ENCODE measurements at places on chromosomes 3 and 15.

DNA sequence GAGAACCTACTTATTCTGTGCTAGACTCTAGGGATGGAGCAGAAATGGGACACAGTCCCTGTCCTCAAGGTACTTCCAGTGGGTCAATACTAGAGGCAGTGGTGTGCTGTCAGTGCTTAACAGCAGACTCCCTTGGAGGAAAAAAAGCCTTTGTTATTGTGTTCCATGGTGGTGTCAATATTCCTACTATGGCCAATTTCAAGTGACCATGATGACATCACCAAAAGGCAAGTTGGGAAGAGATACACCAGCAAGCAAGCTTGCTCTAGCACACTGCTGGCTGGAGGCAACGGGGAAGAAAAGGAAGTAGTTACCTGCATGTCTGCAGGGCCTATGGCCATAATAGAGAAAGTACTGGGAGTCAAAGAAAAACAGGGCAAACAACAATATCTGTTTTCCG lies 89.6 kb upstream of the ETV5 start:
- no peak for DNase-seq

DNA sequence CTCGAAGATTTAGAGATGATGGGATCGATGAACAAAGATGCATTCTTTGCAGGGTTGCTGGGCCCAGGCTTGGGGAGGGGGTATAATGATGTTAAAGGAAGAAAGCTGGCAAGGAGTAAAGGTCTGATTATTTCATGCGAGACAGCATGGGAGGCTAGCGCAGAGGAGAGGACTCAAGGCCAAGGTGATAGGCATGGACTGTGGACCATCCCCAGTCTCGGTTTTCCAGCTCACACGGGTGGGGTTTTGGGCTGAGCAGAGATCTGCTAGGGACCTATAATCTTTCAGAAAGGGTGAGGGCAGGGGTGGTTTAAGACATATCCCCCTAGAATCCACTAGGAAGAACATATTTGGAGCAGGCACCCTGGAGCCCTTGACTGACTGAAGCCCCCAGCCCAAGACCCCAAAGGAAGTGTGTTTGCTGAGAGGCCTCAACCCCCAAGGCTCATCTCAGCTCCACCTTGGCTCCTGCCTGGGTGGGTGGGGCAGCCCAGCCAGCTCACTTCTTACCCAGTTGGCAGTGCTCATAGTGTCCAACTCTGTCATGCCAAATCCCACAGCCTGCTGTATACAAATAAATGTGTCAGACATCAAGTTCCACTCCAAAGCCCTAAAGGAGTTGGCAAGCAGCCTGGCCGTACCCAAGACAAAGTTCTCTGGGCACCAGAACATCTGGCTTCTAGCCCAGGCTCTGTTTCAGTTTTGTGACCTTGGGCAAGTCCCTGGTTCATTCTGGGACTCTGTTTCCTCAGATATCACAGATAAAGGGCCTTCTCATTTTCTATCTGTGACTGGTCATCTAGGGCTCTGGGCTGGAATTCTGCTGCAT lies 17.9 kb downstream of the ACSBG1 start:
- DNase-seq = no peak

DNA sequence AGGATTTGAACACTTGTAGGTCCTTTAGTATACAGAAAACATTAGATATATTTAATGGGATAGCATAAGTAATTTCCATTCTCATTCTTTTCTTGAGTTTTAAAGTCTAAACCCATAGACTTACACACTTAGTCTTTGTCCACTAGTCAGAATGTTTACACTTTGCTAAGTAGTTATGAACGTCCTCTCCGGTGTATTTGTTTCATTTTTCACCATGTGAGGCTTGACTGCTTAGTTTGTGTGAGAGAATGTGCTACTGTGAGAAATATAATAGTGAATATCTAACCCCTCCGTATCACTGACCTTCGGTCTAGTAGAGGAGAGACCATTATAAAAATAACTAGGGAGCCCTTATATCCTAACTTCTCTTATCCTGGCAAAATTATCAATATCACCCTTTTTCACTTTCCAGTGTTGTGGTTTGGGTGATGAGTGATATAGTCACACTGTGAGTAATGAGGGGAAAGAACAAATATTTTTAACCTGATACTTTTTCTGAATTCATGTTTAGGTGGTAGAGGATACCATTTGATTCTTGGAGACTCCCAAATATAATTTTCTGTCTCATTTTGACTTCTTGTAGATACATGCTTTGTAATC lies 122.4 kb downstream of the UBE2E2 start:
- DNase-seq = no peak

DNA sequence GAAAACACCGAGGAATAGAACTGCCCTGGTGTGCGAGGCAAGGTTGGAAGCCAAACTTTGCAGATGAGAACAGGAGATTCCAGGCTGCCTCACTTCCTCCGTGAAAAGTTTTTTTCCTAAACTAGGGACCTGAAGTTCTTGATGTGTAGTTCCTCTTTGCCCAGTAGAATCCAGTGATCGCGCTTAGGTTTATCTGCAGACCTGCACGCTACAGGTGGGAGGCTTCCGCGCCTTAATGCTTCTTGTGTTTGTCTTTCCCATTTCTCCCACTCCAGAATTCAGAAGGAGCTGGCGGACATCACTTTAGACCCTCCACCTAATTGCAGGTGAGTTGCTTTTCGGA lies 5.4 kb downstream of the UBE2E1 start:
- no peak for DNase-seq

DNA sequence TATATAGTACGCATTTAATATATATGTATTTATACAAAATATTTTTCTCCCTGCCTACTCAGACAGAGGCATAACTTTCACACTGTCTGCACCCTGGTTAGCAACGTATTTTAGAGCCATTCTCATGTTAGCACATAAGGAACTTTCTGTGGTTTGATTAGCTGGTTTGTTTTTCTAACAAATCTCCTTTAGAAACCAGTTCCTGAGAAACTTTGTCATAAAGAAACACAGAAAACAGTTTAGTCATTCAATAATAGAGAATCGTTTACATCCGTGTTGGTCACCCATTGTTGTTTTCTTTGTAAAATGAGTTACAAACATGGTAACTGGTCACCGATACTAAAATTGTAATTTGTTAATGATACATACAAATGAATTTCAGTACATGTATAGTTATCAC lies 5.9 kb upstream of the NGRN start:
- no peak for DNase-seq

DNA sequence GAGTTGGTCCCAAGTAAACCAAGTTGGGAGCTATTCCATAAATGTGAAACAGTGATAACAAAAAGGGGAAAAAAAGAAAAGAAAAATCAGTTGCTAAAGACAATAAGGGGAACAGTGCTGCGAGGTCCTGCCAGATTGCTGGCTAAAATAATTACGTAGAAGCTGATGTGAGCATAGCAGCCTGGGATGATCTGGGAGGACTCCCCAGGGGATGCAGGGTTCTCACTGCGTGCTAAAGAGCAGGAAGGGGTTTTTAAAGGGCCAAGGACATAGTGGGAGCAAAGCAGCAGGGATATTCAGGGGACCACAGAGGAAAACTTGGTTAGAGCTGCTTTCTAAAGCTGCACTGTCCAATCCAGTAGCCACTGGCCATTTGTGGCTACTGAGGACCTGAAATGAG lies 133.0 kb upstream of the UMPS start:
- DNase-seq = no peak

DNA sequence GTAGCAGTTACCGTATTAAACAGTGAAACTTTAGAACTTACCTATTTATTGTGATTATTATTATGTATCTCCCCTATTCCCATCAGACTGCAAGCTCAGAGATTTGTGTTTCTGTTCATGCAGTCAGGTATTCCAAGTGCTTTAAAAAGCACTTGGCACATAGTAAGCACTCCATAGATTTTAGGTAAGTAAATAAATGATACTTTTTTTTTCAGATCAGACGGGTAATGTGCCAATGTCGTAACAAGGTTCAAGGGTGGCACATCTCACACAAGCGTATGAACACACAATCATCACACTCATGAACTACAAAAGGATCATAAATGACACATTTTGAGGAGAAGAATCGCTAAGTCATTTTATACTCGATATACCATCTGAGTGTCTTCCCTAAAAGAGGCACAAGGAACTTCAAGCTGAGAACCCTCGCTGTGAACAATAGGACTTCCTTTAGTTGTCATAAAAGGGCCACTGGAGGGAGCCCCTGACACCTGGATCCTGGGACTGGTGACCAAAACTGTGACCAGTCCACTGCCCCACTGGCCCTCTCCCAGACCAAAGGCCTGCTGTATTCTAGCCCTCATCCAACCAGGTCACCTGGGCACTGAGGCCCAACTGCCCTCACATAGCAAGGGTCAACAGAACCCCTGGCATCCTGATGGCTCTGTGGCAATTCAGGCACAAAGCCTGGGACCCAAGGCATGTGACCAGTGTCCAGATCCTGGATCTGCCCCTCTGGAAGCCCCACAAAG lies 32.1 kb downstream of the KIF9 start:
- no peak for DNase-seq

DNA sequence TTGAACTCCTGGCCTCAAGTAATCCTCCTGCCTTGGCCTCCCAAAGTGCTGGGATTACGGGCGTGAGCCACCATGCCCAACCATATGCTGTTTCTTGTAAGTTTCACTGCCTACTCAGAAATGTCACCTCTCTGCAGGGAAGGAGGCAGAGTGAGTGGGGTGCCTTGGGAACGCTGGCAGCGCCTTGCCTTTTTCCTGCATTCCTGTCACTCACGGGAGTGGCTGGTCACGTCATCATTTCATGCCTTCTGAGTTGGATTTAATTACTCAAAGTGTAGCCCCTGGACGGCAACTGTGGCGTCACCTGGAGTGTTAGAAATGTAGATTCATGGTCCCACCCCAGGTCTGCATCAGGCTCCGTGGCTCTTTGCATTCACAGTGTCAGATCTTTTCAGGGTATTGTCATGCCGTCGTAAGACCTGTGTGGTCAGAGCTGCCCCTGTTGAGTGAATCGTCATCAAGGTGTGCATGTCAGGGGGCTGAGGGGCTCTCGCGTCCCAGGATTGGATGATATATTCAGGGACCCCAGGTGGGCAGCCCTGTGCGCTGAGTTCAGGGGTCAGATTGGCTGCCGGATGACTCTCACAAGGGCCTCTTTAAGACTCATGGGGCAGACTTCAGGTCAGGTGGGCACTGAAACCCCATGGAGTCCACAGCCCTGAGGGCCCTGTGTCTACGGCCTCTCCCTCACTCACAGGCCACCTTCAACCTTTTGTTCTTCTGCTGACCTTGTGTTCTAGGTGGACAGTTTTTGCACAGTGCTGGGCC lies 65.9 kb upstream of the KLHL25 start:
- no peak for DNase-seq

DNA sequence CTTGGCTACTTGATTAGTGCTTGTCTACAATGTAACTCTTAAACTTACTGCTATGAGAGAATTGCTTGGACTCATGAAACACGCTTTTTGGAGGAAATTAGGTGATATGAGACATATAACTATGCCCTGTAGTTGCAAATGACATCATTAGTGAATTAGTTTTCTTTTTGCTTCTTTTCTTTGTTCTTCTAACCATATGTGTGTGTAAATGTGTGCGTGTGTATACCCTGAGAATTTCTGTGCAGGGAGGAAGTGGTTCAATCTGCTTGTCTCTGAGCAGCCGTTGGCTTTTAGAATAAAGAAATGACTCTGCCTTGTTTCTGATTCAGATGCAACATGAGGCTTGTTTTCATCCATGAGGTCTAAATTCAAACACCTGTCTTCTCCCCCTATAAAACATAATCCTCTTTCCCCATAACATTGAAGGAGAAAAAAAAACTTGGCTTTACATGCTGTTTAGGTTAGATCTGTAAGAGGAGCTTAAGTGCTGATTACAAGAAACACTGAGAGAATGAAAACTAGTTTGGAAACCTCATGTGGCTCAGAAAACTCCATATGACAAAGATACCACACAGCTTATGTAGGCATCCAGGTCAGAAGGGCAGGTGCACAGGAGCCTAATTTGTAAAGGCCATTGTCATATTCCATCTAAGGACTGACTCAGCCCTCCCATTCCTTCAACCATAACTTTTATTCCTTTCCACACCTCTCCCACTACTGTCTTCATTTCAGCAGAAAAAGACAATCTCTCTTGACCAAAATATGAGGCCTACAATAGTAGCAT lies 30.5 kb upstream of the BLM start:
- no peak for DNase-seq

GRCh38 chr15:40499931-40500330 lies 29.1 kb downstream of the CHST14 start:
- DNase-seq = no peak

DNA sequence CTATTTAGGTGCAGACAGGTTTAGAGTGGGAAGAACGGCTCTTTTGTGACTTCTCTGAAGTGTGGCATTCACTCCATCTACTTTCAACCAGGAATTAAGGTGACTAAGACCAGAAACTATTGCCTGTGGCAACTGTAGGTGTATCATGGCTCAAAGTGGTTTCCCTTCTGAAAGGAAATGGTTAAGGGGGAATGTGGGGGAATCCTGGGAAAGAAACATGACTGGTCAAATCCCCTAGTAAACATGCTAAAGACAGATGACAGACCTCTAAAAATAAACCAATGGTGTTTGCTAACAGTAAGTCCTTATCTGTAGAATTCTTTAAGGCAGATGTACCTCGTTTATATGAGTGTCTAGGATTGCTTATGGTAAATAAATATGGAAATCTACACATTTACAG lies 56.9 kb downstream of the MEGF11 start:
- no peak for DNase-seq

- DNase-seq = no peak
Measured at GRCh38 chr15:99582508-99582960, 16.8 kb downstream of the MEF2A start.

GRCh38 chr3:47475029-47475569 lies 642 bp downstream of the SCAP start:
- no peak for DNase-seq

GRCh38 chr15:94212291-94212690 lies 19.1 kb upstream of the MCTP2 start:
- DNase-seq = no peak

GRCh38 chr3:14147617-14148016 lies 22.8 kb downstream of the TMEM43 start:
- DNase-seq = no peak

Data from NCI-H1930 (cell line).